ENCODE measurements at places on chromosomes 4 and X. TPM values are rescaled to one million over a fixed set of nuclear protein-coding genes. Genes with fewer than 3 reads are reported as not detected.

ARMCX4 gene
- total RNA-seq: 12.7 TPM

MAOB gene
- 40.9 TPM for total RNA-seq

C4orf33 gene
- total RNA-seq: 14.9 TPM

RIPPLY1 gene
- not detected for total RNA-seq

GLRA2 gene
- total RNA-seq: not detected

- DNase-seq: no peak
Observed at GRCh38 chrX:66000628-66001272, 39.1 kb downstream of the VSIG4 start.

- no peak for DNase-seq
Observed at GRCh38 chr4:81527115-81527514, 55.4 kb upstream of the RASGEF1B start.

DNA sequence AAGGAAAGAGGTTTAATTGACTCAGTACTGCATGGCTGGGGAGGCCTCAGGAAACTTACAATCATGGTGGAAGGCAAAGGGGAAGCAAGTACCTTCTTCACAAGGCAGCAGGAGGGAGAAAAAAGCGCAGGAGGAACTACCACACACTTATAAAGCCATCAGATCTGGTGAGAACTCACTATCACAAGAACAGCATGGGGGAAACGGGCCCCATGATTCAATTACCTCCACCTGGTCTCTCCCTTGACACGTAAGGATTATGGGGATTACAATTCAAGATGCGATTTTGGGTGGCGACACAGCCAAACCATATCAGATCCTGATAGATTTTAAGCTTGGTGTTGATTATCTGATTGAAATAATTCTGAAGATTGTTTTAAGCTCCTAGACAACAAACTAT, 218.7 kb downstream of the CBR4 start:
- no peak for DNase-seq

DNA sequence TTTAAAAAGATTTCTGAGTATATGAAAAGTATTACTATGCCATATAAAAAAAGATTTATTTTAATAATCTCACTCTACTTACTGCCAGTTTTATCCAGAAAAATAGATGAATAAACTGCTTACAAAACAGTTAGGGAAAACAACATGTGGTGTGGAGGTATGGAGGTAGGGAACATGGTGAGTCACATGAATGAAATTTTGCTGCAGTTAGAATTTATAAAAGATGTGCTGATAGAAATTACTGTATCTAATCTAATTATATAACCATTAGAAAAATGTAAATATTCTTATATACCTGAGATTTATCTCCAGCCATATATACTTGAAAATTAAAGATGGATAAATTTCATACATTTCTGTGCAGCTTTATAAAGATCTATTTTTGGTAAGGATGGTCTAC, 184.0 kb upstream of the ANK2 start:
- DNase-seq: no peak
